ENCODE measurements at places on chromosomes 6 and 20.

DNA sequence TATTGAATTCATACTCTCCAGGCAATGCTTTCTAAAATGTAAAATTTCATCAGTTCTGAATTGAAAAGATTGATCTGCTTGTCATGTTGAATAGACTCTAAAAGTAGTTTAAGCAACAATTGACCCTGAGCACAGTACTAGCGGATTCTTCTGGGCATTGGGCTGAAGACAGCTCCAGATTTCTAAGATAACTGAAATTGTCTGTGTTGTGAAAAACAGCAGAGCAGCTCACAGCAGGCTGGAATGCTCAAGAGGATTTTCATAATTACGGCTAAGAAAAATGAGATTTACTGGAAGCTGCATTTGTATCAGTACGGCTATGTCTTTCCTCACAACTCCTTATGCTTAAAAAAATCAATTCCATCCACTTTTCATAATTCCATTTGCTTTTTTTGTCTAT, 373.7 kb downstream of the HACE1 start:
- H3K4me1 ChIP-seq = no peaks in the 10 kb centered on the region
- H3K27ac ChIP-seq = no peak overlapping the region
- H3K4me3 ChIP-seq = no peak overlapping the region
- H3K36me3 ChIP-seq = no peaks in the 10 kb centered on the region
- peaks cover 2% of the 10 kb centered on the region for H3K27me3 ChIP-seq
- no peak for DNase-seq

DNA sequence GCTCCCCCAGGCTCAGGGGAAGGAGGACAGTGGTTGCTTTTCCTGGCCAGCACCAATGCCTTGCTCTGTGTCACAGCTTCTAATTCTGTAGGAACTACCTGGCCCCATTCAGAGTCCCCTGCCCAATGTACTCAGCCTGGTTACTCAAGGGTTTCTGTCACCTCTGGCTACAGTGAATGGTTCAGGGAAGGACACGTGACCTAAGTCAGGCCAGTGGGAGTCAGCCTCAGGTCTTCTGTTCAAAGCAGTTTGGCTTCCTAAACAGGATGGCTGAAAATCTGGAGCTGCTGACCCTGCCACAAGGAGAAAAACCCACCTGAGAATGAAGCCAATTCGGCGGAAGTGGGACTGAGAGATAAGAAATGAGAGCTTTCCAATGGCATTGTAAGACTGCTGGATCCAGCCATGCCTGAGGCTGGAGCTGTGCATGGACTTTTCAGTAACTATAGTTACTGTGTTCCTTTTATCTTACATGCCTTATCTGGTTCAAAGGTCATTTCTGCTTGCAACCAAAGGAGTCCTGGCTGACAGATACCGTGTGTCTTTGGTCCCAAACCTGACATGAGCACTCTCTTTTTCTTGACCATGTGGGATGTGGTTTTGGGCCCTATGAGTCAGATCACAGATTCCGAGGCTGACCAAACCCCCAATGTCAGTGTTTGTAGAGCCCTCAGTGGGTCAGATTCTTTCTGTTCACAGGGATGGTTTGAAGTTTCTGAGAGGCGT, 104.3 kb downstream of the SULF2 start:
- H3K4me3 ChIP-seq = no peak overlapping the region
- H3K27me3 ChIP-seq = no peaks in the 10 kb centered on the region
- H3K36me3 ChIP-seq = peaks cover 19% of the 10 kb centered on the region
- DNase-seq = no peak

DNA sequence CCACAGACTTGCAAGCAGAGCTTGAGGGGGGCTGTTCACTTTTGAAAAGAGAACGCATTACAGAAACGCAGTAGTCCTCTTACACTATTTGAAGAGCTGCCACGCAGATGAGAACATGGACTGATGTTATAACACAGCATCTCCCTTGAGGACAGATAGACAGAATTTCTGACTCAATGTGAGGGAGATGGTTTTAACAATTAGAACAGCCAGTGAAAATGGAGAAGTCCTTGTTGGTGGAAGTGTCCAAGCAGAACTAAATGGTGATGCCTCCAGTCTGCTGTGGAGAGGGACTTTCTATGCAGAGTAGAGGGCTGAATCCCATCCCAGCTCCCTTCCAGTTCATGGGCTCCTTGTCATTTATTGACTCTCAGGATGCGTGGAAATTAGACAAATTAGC, 100.0 kb downstream of the RREB1 start:
- H3K36me3 ChIP-seq = peaks cover 49% of the 10 kb centered on the region
- H3K27me3 ChIP-seq = no peaks in the 10 kb centered on the region
- DNase-seq = no peak
- peaks cover 30% of the 10 kb centered on the region for H3K4me1 ChIP-seq
- no peak overlapping the region for H3K27ac ChIP-seq

- no peaks in the 10 kb centered on the region for H3K36me3 ChIP-seq
- no peaks in the 10 kb centered on the region for H3K27me3 ChIP-seq
- H3K4me1 ChIP-seq = no peaks in the 10 kb centered on the region
- H3K4me3 ChIP-seq = no peak overlapping the region
- H3K27ac ChIP-seq = no peak overlapping the region
Measured at GRCh38 chr20:10676518-10676917, 2.7 kb upstream of the JAG1 start.

GRCh38 chr6:117469356-117469755, 13.1 kb upstream of the DCBLD1 start:
- no peaks in the 10 kb centered on the region for H3K4me1 ChIP-seq
- H3K27ac ChIP-seq = no peak overlapping the region
- no peak overlapping the region for H3K4me3 ChIP-seq

DNA sequence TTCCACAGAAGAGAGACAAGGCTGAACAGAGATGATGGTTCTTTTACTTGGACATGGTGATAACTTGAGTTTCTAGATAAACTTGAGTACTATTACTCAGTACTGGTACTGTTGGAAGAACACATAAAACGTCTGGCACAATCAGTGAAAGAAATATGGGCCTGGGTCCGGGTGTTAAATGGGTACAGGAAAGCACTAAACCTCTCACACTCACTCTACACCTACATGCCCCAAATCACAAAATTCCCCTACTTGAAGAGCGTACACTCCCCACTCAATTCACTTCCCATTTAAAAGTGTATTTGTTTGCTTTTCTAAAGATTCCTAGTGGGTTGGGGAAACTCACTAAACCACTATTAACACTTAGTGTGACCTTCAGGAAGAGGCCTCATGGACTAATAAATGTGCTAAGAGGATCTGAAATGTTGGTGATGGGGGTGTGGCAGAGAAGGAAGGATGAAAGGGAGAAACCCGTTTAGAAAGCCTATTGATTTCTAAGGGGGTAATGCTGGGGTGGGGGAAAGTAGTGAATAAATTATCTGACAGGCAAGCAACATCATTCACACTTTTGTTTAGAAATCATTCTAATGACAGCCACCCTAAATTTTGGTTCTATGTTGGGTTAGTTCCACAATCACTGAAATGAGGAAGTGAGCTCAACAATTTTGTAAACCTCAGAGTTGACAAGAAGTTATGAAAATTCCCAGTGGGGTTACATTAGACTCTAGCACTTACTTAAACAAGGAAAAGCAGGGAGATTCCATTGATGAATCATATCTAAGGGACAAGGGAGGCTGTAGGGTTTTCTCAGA, 222.6 kb upstream of the MARCKS start:
- peaks cover 66% of the 10 kb centered on the region for H3K4me1 ChIP-seq
- no peaks in the 10 kb centered on the region for H3K36me3 ChIP-seq
- DNase-seq = no peak
- H3K4me3 ChIP-seq = no peak overlapping the region
- no peaks in the 10 kb centered on the region for H3K27me3 ChIP-seq

DNA sequence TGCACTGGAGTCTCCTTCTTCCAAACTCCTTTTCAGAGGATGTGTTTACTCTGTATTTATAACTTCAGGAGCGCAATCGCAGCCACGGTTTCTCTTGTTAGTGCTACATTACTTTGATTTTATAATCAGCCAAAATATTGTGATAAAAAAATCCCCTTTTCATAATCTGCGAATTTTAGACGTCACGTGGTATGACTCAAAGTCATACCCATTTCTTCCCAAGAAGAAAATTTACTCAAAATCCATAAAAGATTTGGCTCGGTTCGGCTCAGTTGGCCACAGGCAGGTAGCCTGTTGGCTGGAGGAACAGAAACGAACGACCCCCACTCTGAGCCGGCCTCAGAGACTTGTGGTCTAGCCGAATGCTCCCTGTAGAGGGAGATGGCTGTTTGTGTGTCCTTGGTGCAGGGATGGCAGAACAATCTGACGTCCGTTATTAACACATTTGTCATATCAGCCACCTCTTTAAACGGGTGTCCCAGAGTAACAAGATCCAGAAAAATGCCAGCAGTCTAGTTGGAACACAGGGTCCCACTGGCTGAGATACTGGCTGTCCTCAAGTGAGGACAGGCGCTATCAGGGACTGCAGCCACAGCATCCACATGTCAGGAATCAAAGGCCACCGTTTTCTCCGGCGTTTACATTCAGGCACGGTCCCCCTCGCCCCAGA, 247.6 kb downstream of the DLL1 start:
- H3K4me3 ChIP-seq = no peak overlapping the region
- DNase-seq = peak; percentile 65
- no peaks in the 10 kb centered on the region for H3K36me3 ChIP-seq
- H3K27ac ChIP-seq = peak overlapping the region; percentile 87
- peaks cover 49% of the 10 kb centered on the region for H3K4me1 ChIP-seq
- no peaks in the 10 kb centered on the region for H3K27me3 ChIP-seq

- H3K27ac ChIP-seq = no peak overlapping the region
- no peaks in the 10 kb centered on the region for H3K27me3 ChIP-seq
- no peaks in the 10 kb centered on the region for H3K36me3 ChIP-seq
- no peak overlapping the region for H3K4me3 ChIP-seq
- DNase-seq = no peak
Measured at GRCh38 chr6:149903938-149904611, 6.2 kb upstream of the RAET1E start.

GRCh38 chr6:36129941-36130666, at the start of gene MAPK13:
TSS of gene MAPK13 (plus strand) at chr6:36130513. CDS start at chr6:36130583, 70 bp downstream.
- H3K4me1 ChIP-seq = no peaks in the 10 kb centered on the region
- H3K27me3 ChIP-seq = peaks cover 17% of the 10 kb centered on the region
- no peak for DNase-seq
- H3K36me3 ChIP-seq = no peaks in the 10 kb centered on the region

DNA sequence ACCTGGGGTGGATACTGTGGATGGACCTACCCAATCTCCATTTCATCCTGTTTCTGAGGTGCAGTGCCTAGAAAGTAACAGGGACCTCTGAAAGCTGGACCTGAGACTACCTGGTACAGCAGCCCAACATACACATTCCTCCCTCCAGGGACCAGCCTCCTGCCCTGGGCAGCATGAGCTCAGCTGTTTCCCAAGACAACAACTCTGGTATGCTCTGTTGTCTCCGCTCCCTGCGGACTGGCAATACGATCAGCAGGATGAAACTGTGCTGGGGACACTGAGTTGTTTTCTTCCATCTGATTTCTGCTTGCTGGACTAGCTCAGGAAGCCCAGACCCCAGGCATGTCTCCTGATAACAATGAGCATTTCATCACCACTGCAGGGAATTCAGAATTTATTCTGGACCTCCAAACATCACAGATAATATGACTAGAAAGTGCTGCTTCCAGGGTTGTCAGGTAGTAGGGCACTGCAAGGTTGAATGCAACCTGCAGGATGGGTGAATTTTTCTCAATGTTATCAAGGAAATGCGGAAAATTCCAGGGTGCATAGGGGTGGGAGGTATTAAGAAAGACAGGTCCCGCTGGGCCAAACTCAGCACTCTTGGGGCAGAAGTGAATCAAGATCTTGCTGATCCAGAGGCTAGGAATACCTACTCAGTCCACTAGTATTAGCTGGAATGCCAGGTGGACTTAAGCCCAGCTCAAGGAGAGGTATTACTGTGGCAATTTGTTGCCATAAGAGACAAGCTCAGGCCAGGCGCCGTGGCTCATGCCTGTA, 38.9 kb upstream of the SLC4A11 start:
- H3K4me1 ChIP-seq = no peaks in the 10 kb centered on the region
- H3K27ac ChIP-seq = no peak overlapping the region
- peaks cover 35% of the 10 kb centered on the region for H3K36me3 ChIP-seq
- DNase-seq = no peak
- no peak overlapping the region for H3K4me3 ChIP-seq

DNA sequence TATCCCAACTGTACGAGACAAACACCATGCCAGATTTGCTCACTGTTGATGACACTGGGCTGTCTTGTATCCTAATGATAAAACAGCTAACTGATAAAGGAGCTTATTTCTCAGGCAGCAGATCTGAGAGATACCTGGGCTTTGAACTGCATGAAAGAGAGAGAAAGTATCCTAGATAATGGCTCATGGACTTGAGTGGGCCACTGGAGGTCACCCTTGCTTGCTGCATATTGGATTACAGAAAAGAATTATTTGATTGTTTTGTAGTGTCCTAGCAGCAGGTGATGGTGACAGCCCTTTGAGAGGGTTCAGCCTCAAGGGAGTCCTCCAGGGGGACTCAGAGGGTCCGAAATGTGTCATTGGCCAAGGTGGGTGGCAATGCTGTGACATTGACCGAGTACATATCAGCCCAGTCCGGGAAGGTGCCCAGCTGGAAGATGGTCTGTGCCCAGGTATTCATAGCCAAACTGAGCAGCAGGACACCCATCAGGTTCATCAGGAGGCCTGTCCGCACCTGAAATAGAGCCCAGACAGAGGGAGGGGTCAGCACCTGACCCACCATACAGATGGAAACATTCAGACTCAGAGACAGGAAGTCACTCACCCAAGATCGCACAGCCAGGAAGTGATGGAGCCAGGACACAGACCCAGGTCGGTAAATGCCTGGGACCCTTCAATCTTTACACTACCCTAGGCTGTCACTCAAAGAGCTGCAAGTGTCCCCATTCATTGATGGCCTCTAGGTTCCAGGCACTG, 9.4 kb upstream of the OCSTAMP start:
- no peak for DNase-seq
- H3K27me3 ChIP-seq = no peaks in the 10 kb centered on the region
- no peaks in the 10 kb centered on the region for H3K36me3 ChIP-seq

- H3K27ac ChIP-seq = no peak overlapping the region
- no peaks in the 10 kb centered on the region for H3K27me3 ChIP-seq
- DNase-seq = no peak
- H3K4me3 ChIP-seq = no peak overlapping the region
- no peaks in the 10 kb centered on the region for H3K36me3 ChIP-seq
- no peaks in the 10 kb centered on the region for H3K4me1 ChIP-seq
Measured at GRCh38 chr6:72811971-72812421, 190.1 kb downstream of the KCNQ5 start.

DNA sequence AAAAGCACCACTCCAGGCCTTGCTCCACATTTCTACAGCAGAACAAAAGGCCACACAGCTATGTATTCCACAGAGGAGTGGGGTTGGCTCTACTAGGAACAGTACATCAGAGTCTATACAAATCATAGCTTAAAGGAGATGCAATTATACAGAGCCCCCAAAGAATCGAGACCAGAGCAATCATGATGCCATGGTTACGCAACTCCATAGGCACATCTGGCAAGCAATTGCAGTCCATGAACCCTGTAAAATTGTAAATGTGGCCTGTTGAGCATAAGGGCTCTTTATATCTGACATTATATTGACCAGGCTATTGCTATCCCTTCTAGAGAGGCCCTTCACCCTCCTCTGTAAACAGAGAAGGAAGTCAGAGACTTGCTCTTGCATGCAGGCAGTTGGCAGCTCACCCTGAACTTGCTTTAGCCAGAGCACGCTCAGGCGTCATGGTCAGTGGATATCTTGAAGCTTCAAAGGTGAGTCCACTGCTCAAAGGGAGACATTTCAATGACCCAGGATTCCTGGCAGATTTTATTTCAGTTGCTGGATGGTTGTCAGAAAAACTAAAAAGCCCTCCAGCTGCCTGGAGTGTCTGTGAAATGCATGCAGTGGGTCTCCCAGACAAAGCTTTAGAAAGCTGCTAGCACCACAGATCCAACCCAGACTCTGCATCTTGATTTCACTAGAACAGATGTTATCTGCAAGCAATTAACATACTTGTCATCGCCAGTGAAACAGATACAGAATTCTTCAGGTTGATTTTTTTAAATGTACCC, 357.2 kb downstream of the CENPW start:
- H3K27ac ChIP-seq = no peak overlapping the region
- no peaks in the 10 kb centered on the region for H3K27me3 ChIP-seq
- H3K36me3 ChIP-seq = no peaks in the 10 kb centered on the region
- no peak overlapping the region for H3K4me3 ChIP-seq
- no peak for DNase-seq

All from heart left ventricle (tissue), 16 donors.